Camera-type eye (tissue), 1 donor: ENCODE measurements at places on chromosomes 11 and 22. TPM values are rescaled to one million over a fixed set of nuclear protein-coding genes. Genes with fewer than 3 reads are reported as not detected.

Gene ARL2
- 76.0 TPM for total RNA-seq

Gene HBE1
- 1.5 TPM for total RNA-seq

Gene MS4A6E
- total RNA-seq = not detected

Gene CD3E
- 0.55 TPM for total RNA-seq

Gene SYNGR1
- 82.6 TPM for total RNA-seq

Gene UPK2
- not detected for total RNA-seq

Gene LDHAL6A
- total RNA-seq = not detected

Gene SLC25A18
- total RNA-seq = 0.71 TPM
